Stimulated activated CD4-positive, alpha-beta T cell treated with anti-CD3 and anti-CD28 coated beads, Interleukin-15, amount 100 ng/mL, for 1 hour (primary cell): ENCODE measurements at places on chromosomes 12 and 14.

DNA sequence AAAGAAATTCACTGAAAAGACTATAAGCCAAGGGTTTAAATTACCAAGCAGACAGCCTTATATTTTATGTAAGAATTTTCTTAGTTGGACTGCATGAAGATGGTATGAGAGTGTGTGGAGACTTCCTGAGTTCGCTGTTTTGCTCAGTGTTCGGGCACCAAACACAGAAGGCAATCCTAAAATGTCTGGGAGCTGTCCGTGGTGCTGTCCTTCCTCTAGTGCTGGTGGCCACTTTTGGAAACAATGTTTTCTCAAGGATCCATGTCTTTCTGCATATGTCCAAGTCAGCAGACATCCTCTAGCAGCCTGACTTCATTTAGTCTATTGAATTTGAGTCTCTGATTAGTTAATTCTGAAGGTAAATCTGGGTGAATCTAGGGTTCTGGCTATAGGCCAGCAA, 135.8 kb downstream of the SLC8A3 start:
- DNase-seq = no peak

DNA sequence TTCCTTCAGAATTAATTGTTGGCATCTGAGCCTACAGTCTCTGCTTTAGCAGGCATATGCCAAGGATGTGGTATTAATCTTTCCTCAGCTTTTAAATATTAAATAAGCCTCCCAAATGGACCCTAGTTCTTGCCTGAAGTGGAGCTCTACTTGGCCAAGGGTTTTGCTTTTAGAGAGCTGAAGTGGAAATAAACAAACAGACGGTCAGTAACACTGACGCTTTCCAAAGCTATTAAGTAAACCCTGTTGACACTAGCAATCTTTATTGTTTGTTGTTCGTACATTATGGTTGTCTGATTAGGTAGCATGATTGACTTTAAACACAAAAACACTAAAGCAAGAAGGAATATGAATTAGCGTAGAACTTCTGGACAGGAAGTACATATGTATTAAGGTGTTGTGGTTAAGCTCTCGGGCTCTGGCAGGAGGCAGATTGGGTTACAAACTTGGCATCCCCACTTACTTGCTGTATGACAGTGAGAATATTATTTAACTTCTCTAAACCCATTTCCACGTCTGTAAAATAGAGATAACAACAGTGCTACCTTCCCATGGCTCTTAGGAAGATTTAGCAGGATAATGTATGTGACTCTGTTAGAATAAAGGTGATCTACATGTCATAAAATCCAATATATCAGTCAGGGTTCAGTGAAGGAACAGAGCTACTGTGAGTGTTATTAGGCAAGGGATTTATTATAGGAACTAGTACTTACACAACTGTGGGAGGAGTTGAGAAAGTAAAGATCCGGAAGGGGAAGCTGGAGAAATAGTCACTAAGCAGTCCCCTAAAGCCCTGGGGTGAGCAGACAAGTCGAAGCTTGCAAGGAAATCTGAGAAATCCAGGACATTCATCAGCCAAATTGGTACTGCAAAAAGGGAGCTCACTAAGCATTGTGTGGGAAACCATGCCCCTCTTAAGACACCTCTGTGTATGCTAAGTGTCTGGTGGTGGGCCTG, 92.2 kb upstream of the ATF7IP start:
- DNase-seq = no peak

DNA sequence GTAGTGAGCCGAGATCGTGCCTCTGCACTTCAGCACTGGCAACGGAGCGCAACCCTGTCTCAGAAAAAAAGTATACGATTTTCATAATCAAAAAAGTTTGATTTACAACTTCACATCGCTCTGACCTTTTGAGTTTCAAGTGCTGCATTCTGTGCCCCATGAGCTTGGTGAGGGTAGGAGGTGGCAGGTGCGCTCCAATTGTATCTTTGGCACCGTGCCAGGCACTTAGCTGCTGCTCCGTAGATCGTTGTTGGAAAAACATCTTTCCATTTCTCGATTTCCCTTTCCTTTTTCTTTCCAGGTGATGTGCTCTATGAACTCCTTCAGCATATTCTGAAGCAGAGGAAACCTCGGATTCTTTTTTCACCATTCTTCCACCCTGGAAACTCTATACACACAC, 203.7 kb downstream of the ETV6 start:
- no peak for DNase-seq

DNA sequence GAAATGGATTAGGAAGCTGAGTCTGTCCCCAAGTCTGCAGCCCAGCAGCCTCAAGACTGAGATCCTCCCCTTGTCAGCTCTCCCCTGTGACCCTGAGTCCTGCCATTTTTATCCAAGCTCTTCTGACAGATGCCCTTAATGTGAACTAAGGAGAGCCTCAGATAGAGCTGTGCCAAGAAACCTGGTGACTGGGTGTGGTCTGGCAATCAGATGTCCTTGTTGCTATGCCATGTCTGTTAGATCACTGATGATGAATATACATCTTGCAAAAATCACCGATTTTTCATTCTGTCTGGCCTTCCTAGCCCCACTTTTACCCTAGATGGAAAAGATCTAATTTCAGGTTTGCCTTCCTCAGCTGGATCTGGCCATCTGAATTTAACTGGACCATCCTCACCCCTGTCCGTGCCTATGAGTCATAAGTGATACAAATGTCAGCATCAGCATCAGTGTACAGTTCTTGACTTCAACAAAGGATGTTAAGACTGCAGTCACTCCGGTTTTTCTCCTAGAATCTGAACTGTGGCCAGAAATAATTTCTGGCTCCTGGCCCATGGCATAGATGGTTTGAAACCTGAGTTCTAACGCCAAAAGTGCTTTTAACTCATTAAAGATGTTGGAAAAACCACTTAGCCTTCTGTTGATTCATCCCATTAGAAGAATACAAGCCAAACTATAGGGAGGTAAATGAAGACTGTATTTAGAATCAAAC, 61.2 kb upstream of the GRIP1 start:
- DNase-seq = no peak
